NCI-H2171 (cell line): ENCODE measurements at places on chromosomes 11 and 22.

DNA sequence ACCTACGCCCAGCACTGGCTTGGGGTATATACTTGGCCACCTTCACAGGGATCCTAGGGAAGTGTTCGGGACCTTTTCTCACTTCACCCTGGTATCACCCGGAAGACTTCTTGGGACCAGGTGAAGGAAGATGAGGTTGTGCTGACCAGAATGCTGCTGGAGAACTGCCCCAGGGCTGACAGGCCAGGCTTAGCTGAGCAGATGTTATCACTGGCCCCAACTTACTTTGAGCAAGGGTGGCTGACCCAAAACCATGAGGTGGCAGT lies 4.5 kb downstream of the FTH1 start:
- DNase-seq = no peak

GRCh38 chr22:49535126-49535525 lies 292.5 kb downstream of the BRD1 start:
- DNase-seq = no peak

DNA sequence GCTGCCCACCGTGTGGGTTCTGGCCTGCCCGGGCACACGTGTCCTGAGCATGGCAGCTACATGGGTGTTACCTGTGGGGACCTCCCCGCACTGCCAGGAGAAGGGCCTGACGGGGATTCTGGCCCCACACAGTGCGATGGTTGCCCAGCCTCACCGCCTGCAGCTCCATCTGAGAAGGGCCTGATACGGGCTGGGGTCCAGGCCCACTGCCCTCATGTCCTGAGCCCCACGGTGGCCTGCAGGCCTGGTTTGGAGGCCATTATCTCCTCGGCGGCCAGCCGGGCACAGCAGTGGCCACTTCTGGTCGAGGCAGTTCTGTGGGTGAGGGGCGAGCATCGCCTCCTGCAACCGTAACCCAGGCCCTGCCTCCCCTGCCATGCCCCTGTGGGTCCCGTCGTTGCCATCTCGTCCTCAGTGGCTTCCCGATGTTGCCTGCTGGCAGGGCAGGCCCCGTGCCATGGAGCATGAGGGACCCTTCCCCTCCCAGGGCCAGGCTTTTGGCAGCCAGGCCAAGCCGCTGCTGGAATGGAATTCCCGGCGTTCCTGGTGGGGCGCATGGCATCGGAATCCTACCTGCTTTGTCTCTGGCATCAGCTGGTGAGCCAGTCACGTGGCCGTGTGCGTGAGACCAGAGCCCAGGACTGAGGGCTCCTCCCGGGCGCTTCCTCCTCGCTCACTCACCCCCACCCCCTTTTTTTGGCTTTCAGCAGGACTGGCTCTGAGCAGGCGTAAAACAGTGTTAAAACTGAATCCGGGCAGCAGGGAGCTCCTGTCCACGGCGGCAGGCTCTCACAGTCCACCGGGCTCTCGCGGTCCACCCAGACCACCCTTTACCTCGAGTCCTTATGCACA lies 71.9 kb upstream of the PPARA start:
- DNase-seq = no peak

DNA sequence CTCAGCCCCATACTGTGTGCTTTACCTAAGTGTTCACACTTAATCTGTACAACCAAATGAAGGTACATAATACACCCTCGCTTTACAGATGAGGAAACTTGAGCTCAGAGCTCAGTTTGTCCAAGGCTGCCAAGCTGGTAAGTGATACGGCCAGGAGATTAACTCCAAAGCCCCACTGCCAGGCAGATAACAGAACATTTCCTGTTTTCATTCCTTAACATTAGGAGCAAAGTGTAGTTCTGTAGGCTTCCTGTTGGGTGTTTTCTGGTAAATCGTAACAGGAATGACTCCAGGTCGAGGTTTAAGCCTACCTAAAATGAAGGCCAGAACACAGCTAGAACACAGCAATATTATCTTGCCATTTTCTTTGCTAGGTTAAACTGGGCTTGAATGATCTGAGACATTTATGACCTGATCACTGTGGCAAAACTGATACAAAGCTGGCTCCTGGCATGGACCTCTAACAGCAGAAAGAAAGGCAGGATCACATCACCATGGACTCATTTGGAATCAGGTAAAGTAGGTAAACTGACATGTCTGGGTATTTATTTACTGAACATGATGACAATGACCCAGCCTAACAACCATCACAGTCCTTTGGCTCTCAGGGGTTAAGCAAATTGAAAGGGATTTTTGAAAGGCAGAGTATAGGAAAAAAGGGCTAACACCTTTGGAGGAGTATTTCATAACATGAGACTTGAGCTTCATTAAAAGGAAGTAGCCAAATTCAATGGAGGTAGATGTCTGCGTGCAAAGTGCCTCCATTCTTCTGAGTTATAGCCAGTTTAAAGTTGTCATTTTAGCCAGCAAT lies 3.9 kb upstream of the NUP50 start:
- DNase-seq = no peak

DNA sequence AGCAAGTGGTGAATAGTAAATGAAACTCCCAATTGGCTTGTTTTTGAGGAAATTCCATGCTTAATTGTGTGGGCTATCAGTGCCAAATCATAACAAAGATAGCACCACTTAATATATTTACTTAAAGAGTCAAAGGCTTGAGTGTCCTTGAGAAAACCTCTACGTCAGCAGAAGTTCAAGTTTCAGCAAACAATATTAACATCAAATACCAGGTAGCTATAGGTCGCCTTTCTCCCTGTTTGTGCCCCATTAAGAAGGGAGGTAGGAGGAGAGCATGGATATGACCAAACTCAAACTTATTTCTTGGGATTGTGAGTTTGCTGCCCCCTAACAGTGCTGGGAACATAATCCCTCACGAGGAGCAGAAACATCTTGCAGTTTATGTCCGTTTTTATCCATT lies 105.6 kb upstream of the SYN3 start:
- no peak for DNase-seq

- DNase-seq = no peak
These were observed 60.6 kb upstream of the E2F8 start for GRCh38 chr11:19301361-19301760.

DNA sequence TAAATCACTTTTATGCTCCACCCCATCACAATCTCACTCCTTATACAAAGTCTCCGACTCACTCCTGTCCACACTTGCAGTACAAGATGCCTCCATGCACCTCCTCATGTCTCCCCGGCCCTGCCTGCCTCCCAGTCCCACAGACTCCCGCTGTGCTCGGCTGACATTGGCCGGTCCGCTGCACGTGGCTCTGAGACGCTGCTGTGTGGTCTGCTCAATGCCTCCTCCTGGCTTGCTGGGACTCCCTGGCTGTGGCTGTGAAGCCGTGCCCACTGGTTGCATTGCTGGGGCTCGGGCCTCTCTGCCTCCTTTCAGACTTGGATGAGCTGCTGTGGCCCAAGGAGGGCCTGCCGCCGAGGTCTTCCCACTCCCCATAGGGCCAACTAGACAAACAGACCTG lies 224.0 kb upstream of the B3GAT1 start:
- no peak for DNase-seq

- no peak for DNase-seq
These were observed 179.7 kb downstream of the RRAS2 start for GRCh38 chr11:14179116-14179820.

DNA sequence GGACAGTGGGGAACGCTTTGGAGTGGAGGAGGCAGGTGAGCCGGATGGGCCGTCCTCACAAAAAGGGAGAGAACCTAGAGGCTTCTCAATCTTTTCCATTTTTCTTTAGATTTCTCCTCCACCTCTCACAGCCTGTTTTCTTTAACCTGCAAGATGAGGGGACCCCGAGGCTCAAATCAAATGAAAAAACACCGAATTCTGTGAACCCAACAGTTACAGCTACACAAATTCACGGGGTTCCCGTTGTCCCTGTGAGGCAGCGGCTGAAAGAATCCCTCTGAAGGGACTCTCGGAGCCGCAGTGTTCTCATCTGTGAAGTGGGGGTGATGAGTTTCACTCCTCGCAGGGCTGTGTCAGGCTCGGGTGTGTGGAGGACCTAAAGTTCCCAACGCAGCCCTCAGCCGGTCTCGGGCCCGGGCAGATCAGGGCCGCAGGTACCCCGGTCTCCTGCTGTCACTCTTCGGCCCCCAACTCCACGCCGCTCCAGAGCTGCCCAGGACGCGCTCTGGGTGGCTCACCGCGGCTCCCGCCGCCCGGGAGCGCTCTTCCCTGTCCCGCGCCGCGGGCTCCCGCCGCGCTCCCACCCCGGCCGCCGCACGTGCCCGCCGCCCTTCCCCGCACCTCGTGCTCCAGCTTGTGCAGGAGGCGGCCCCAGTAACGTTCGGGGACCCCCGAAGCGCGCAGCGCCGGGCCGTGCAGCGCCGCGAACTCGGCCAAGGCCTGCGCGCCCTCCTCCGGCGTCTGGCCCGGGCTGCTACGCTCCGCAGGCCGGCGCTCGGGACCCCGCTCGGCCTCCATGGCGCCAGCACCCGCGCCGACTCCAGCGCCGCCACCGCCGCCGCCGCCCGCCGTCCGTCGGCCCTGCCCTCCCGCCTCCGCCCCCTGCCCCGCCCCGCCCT lies at the start of gene TTLL12:
TTLL12 (minus strand) TSS at position 863 of the 899 bp plus-strand sequence; CDS start at position 798, 65 bp downstream.
- peak; percentile 76 for DNase-seq

DNA sequence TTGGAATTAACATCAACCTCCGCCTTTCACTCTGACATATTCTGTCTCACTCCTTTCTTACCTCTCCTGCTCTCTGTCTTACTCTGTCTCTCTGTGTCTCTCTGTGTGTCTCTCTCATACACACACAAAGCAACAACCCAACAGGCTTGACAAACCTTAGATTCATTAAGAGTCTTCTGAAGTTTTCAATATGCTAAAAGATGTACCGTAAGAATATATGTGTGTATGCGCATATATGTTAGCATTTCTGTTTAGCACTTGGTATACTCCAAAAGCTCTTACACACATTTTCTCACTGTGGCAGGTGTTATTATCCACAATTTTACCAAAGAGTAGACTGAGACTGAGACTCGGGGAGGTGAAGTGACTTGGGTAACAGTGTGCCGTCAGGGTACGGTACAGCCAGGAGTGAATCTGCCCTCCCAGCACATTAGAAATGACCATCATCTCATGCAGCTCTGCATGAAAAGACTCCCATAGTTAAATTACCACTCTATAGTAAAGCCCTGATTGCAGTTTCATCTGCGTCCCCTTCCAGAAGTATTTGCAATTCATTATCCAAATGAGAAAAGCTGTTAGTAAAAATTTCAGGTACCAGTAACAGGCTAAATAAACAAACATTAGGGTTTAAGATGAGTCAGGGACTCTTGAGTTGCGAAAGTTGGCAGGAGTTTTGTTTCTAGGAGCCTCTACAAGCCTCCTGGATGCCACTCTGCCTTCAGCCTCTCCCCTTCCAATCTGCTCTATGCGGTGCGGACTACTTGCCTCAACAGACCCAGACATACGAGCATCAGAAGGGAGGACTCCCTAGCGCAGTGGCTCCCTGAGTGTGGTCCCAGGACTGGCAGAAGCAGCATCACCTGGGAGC lies 195.2 kb upstream of the TMEM45B start:
- no peak for DNase-seq

- no peak for DNase-seq
These were observed at the start of gene APOL1 for GRCh38 chr22:36252754-36253522. APOL1 (plus strand) TSS chr22:36253133; CDS start chr22:36254956, 1,823 bp downstream.

- DNase-seq = peak; percentile 96
These were observed at the start of gene CLNS1A for GRCh38 chr11:77637345-77638165. CLNS1A (minus strand) TSS chr11:77637794; CDS start chr11:77637714, 80 bp downstream.

DNA sequence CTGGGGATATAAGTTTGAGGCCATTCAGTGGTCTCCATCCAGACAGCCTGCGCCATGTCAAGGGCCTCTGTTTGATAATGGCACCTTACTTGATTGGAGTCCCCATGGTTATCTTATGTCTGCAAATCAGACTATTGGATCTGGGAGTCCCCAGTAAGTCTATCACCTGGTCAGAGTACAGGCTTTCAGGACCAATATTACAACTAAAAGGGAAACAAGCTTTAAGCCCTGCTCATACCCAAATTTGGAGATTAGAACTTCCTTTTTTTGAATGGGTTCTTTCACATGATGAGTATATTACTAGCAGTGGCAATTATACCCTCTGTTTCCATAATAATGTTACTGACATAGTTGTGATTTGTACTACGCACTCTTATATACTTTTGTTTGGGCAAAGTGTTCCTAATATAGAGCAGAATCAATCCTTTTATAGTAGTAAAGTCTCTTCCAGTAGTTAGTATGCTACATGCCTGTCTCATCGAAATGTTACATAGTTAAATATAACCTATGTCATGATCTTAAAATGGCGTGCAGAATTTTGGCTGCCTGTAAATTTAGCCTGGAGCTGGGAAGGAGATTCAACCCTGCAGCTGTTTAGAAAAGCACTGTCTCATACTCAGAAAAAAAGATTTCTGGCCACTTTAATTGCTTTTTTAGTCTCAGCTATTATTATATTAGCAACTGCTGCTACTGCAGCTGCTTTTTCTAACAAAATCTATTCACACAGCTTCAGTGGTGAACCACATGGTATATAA lies 4.9 kb downstream of the MS4A15 start:
- no peak for DNase-seq

DNA sequence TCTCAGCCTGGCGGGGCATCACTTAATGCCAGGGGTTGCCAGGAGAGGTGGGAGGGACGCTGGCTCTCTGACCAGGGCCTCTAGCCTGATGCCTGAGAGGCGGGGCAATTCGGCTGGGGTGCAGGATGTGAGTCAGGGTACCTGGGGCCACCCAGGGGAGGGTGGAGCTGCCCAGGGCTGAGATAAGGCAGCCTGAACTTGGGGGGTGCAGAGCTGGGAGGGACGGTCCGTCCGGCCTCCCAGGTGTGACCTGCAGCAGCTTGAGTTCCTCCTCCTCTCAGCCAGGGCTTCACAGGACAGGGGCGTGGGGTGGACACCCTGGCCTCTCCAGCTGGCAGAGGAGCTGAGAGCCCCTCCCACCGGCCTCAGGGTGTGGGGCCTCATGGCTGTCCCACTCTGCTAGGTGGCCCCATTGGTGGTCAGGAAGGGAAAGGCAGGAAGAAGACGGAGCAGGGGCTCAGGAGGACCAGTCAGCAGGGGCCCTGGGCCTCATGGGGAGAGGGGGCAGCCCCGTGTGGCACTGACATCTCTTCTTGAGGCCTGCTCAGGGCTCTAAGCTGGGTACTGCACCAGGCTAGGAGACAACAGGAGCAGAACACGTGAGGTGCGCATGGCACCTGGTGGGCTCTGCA lies 942 bp upstream of the RPS6KA4 start:
- no peak for DNase-seq

- no peak for DNase-seq
These were observed 2.9 kb upstream of the ABCC8 start for GRCh38 chr11:17479284-17480214.

DNA sequence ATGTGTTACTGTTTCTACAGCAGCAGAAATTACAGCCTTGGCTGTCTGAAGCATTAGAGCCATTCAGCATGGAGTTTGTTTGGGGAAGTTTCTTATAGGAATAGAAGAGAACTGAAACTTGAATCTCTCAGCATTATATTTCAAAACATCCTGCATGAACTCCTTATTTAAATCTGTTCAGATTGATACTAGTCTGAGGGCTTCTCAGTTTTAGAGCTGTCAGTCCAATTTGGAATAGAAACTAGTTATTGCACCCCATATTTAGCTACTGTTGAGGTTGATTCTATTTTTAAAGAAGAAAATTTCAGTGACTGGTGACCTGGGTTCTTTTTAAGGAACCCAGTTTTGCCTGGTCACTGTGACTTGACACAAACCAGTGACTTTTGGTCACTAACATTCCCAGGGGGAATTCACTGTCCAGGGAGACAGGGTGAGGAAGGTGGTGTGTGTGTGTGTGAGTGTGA lies 126.0 kb upstream of the TTC12 start:
- no peak for DNase-seq

GRCh38 chr11:109984634-109985289 lies 108.4 kb upstream of the ZC3H12C start:
- DNase-seq = no peak
